HT1080 (cell line): ENCODE measurements at places on chromosomes 13 and 19. TPM values are rescaled to one million over a fixed set of nuclear protein-coding genes. Genes with fewer than 3 reads are reported as not detected.

The PRRG2 gene
- 0.70 and 1.1 TPM in 2 replicates for total RNA-seq

The COL4A1 gene
- total RNA-seq = 146 and 150 TPM in 2 replicates

The BRCA2 gene
- 8.0 and 10.1 TPM in 2 replicates for total RNA-seq

The TTC9B gene
- 0.63 and 0.73 TPM in 2 replicates for total RNA-seq

The OR7A10 gene
- not detected in 2 replicates for total RNA-seq

The PRR22 gene
- 4.1 and 5.9 TPM in 2 replicates for total RNA-seq

The OR10H5 gene
- not detected in 2 replicates for total RNA-seq

The SOX1 gene
- total RNA-seq = not detected in 2 replicates

The ZNF490 gene
- 3.4 and 7.0 TPM in 2 replicates for total RNA-seq

The THSD1 gene
- 11.9 and 13.4 TPM in 2 replicates for total RNA-seq

The MADCAM1 gene
- not detected in 2 replicates for total RNA-seq

The CDC37 gene
- total RNA-seq = 526 and 530 TPM in 2 replicates

The TPP2 gene
- total RNA-seq = 41.1 and 47.0 TPM in 2 replicates

The FAM187B gene
- not detected in 2 replicates for total RNA-seq

The ETFB gene
- total RNA-seq = 68.4 and 92.5 TPM in 2 replicates

The RGL3 gene
- total RNA-seq = not detected in 2 replicates

The CADM4 gene
- total RNA-seq = 1.3 and 1.5 TPM in 2 replicates

The MRPL54 gene
- 50.0 and 107 TPM in 2 replicates for total RNA-seq

The RAB4B gene
- total RNA-seq = 9.2 and 10.6 TPM in 2 replicates
